ENCODE measurements at places on chromosomes 13 and 19. TPM values are rescaled to one million over a fixed set of nuclear protein-coding genes. Genes with fewer than 3 reads are reported as not detected.

- peaks cover 50% of the 10 kb centered on the region for H3K36me3 ChIP-seq
- H3K4me1 ChIP-seq, result peaks cover 7% of the 10 kb centered on the region
- peak overlapping the region; percentile 86 for H3K27ac ChIP-seq
- H3K27me3 ChIP-seq, result no peaks in the 10 kb centered on the region
- no peak overlapping the region for H3K4me3 ChIP-seq
- peak; percentile 98 for DNase-seq
These were observed 32.2 kb downstream of the MYO9B start for GRCh38 chr19:17107546-17108452.

DNA sequence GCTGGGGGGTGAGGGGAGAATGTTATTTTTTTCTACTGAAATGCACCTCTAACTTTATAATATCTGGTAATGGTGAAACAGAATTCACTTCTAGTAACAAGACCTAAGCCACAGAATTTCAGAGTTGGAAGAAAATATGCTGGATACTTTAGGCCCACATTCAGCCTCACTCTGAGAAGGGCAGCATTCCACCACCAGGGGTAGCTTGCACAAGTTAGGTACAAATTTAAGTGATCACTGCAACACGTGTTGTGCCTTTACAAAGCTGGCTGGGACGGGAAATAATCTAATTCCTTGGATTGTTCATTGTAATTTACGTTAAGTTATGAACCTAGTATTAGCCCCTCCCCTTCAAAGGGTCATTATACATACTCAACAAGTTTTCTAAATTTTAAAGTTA is 192.3 kb downstream of the RGCC start:
- DNase-seq, result peak; percentile 38
- peaks cover 12% of the 10 kb centered on the region for H3K4me1 ChIP-seq
- H3K27ac ChIP-seq, result peak overlapping the region; percentile 8
- no peaks in the 10 kb centered on the region for H3K36me3 ChIP-seq
- H3K4me3 ChIP-seq, result no peak overlapping the region

GRCh38 chr19:17757125-17757524 is 5.8 kb downstream of the FCHO1 start:
- no peaks in the 10 kb centered on the region for H3K36me3 ChIP-seq
- no peaks in the 10 kb centered on the region for H3K4me1 ChIP-seq
- H3K27ac ChIP-seq, result no peak overlapping the region
- DNase-seq, result peak; percentile 50
- H3K27me3 ChIP-seq, result peaks cover 10% of the 10 kb centered on the region

DNA sequence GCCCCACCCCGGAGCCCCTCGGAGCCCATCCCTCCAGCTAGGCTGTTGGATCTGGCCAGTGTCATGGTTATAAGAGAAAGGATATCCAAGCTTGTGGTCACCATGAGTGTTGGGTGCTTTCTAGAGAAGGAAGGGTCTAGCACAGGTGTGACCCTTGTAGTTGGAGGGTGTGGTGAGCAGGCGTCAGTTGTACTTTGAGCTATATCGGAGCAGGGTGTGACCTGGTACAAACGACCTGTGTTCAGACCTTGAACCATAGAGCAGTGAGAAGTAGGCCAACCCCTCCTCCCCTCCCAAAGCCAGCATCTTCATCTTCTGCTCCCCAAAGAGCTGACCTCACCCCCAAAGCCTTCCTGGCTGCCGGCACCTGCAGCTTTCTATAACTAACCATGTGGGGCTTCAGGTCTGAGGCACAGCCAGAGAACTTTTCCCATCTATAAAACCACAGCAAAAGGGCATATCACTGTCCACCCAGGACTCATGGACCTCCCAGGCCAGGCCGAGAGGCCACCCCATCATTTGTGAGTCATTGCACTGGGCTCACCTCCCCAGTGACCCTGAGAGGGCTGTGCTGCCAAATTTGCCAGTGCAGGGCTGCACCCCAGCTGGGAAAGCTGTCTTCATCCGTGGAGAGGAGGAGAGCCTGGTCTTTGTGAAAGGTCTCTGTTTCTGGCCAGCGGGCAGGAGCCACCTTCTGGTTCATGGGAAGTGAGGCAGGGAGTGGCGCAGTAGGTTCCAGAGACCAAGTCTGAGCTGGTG is 14.2 kb downstream of the RAB8A start:
- no peaks in the 10 kb centered on the region for H3K27me3 ChIP-seq
- peaks cover 82% of the 10 kb centered on the region for H3K36me3 ChIP-seq
- H3K4me1 ChIP-seq, result no peaks in the 10 kb centered on the region

GRCh38 chr13:22110368-22110767 is 439.5 kb downstream of the FGF9 start:
- no peak overlapping the region for H3K27ac ChIP-seq
- H3K27me3 ChIP-seq, result no peaks in the 10 kb centered on the region
- no peak for DNase-seq
- H3K4me3 ChIP-seq, result no peak overlapping the region
- H3K4me1 ChIP-seq, result peaks cover 17% of the 10 kb centered on the region
- H3K36me3 ChIP-seq, result no peaks in the 10 kb centered on the region

GRCh38 chr13:29538652-29539040 is 56.8 kb downstream of the SLC7A1 start:
- no peaks in the 10 kb centered on the region for H3K27me3 ChIP-seq
- H3K27ac ChIP-seq, result no peak overlapping the region
- H3K36me3 ChIP-seq, result peaks cover 13% of the 10 kb centered on the region
- H3K4me1 ChIP-seq, result peaks cover 4% of the 10 kb centered on the region
- no peak overlapping the region for H3K4me3 ChIP-seq
- DNase-seq, result no peak

GRCh38 chr13:42893214-42893671 is 98.8 kb downstream of the EPSTI1 start:
- H3K4me3 ChIP-seq, result no peak overlapping the region
- no peaks in the 10 kb centered on the region for H3K27me3 ChIP-seq
- peaks cover 7% of the 10 kb centered on the region for H3K4me1 ChIP-seq

IZUMO4 gene
- polyA plus RNA-seq, result 2.8 TPM

GRCh38 chr13:99357131-99357596 is 50.0 kb upstream of the GPR183 start:
- peaks cover 5% of the 10 kb centered on the region for H3K36me3 ChIP-seq
- peak; percentile 91 for DNase-seq
- peak overlapping the region; percentile 28 for H3K27ac ChIP-seq
- no peak overlapping the region for H3K4me3 ChIP-seq
- H3K27me3 ChIP-seq, result no peaks in the 10 kb centered on the region

DNA sequence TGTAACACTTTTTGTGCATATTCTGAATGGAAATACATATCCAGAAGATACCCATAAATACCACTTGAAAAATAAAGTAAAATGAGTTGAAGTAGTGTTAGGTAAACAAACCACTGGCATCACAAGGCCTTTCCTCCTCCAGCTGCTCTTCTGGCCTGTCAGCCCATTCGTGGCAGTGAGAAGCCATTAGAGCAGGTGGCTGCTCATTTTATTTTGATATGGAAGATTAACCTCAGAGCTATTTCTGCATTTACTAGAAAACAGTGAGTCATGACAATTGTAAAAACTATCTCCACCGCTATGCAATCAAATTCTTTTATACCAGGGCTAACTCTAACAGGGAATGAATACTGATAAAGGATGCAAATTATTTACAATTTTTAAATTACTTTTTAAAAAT is 2898.1 kb downstream of the PCDH9 start:
- H3K4me3 ChIP-seq, result no peak overlapping the region
- H3K27me3 ChIP-seq, result no peaks in the 10 kb centered on the region
- H3K4me1 ChIP-seq, result no peaks in the 10 kb centered on the region
- no peaks in the 10 kb centered on the region for H3K36me3 ChIP-seq

KL gene
- polyA plus RNA-seq, result not detected

GRCh38 chr19:14182476-14182875 is 23.5 kb downstream of the ADGRL1 start:
- H3K36me3 ChIP-seq, result no peaks in the 10 kb centered on the region
- H3K4me3 ChIP-seq, result no peak overlapping the region
- DNase-seq, result no peak
- H3K27ac ChIP-seq, result no peak overlapping the region
- H3K27me3 ChIP-seq, result no peaks in the 10 kb centered on the region
- H3K4me1 ChIP-seq, result no peaks in the 10 kb centered on the region

DNA sequence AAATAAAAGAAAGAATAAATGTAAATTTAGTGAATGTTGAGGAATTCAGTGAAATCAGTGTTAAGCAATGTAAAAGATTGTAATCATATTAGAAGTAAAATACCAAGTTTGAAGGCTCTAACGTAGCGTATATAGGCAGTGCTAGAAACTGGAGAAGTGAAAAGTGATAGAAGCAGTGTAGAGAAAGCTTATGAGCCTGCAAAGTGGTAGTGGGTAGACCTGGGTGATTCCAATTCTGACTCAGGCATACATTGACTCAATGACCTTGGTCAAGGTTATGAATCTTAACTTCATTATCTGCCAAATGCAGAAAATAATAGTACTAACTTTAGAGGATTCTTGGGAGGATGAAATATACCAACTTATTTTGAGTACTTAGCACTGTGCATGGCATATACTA is 4.1 kb downstream of the SLC10A2 start:
- no peak overlapping the region for H3K27ac ChIP-seq
- no peaks in the 10 kb centered on the region for H3K36me3 ChIP-seq
- no peak overlapping the region for H3K4me3 ChIP-seq
- DNase-seq, result no peak

AMER2 gene
- not detected for polyA plus RNA-seq

DNA sequence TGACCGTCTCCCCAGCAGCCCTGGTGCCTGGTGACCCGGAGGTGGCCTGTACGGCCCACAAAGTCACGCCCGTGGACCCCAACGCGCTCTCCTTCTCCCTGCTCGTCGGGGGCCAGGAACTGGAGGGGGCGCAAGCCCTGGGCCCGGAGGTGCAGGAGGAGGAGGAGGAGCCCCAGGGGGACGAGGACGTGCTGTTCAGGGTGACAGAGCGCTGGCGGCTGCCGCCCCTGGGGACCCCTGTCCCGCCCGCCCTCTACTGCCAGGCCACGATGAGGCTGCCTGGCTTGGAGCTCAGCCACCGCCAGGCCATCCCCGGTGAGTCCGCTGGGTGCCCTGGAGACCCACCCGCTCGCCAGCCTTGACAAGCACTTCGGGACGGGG is 2.2 kb downstream of the MADCAM1 start:
- H3K4me3 ChIP-seq, result no peak overlapping the region
- H3K4me1 ChIP-seq, result no peaks in the 10 kb centered on the region
- peaks cover 32% of the 10 kb centered on the region for H3K27me3 ChIP-seq
- H3K27ac ChIP-seq, result no peak overlapping the region
- no peaks in the 10 kb centered on the region for H3K36me3 ChIP-seq

ELF1 gene
- polyA plus RNA-seq, result 23.7 TPM

- no peak for DNase-seq
- no peak overlapping the region for H3K4me3 ChIP-seq
- H3K27me3 ChIP-seq, result no peaks in the 10 kb centered on the region
- no peak overlapping the region for H3K27ac ChIP-seq
These were observed 37.2 kb downstream of the METTL21C start for GRCh38 chr13:102657630-102658029.

DNA sequence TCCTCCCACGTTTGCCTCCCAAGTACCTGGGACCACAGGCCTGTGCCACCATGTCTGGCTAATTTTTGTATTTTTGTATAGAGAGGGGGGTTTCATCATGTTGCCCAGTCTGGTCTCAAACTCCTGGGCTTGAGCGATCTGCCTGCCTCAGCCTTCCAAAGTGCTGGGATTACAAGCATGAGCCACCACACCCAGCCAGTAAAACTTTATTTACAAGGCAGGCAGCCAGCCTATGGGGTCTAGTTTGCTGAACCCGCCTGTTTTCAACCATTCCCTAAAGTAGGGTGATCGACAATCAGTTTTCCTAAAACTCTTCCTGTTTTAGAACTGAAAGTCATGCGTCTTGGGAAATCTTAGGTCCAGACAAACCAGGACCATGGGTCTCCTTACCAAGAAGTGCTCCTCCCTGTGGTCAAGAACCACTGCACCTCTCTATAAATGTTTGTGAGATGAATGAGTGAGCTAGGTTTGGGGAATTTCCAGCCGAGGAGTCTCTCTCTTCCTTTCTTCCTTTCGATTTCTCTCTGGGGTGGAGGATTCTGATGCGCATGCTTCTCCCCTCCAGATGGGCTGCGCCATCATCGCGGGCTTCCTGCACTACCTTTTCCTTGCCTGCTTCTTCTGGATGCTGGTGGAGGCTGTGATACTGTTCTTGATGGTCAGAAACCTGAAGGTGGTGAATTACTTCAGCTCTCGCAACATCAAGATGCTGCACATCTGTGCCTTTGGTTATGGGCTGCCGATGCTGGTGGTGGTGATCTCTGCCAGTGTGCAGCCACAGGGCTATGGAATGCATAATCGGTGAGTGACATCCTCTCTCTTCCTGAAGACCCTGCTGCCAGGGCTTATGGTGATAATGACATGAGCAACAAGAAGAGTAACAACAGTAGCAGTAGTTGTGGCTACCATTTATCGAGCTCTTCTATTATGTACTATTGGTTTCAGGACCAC is 38.7 kb downstream of the ADGRE1 start:
- no peak overlapping the region for H3K4me3 ChIP-seq
- no peaks in the 10 kb centered on the region for H3K4me1 ChIP-seq
- H3K27me3 ChIP-seq, result no peaks in the 10 kb centered on the region
- no peak overlapping the region for H3K27ac ChIP-seq

PRRG2 gene
- polyA plus RNA-seq, result 0.14 TPM

GRCh38 chr19:11227195-11227886 is 12.1 kb upstream of the ANGPTL8 start:
- H3K27me3 ChIP-seq, result no peaks in the 10 kb centered on the region
- H3K4me1 ChIP-seq, result no peaks in the 10 kb centered on the region
- no peak overlapping the region for H3K27ac ChIP-seq
- no peak for DNase-seq
- peaks cover 30% of the 10 kb centered on the region for H3K36me3 ChIP-seq
- no peak overlapping the region for H3K4me3 ChIP-seq

GRCh38 chr13:32429433-32429909 is 1.5 kb upstream of the N4BP2L1 start:
- H3K4me1 ChIP-seq, result peaks cover 7% of the 10 kb centered on the region
- H3K36me3 ChIP-seq, result peaks cover 3% of the 10 kb centered on the region
- no peak overlapping the region for H3K4me3 ChIP-seq
- H3K27me3 ChIP-seq, result no peaks in the 10 kb centered on the region
- H3K27ac ChIP-seq, result no peak overlapping the region

DNA sequence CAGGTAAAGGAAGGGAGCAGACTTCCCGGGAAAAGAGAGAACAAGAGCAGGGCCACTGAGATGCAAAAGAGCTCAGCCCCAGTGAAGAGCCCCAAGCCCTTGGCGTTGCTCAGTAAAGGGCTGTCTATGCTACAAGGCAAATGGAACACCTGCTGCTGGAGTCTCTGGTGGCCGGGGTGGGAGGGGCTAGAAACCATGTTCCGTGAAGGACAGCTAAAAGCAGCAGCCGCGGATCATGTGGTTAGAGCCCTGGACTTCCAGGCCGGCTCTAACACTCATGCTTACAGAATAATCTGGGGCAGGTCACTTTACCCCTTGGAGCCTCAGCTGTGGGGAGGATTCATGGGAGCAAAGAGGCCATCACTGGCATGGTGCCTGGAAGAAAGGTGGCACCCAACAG is 17.8 kb downstream of the POU2F2 start:
- no peak for DNase-seq
- no peak overlapping the region for H3K4me3 ChIP-seq
- no peaks in the 10 kb centered on the region for H3K36me3 ChIP-seq
- peaks cover 21% of the 10 kb centered on the region for H3K4me1 ChIP-seq
- no peaks in the 10 kb centered on the region for H3K27me3 ChIP-seq

GRCh38 chr13:110471833-110472162 is 89.7 kb downstream of the RAB20 start:
- H3K36me3 ChIP-seq, result peaks cover 87% of the 10 kb centered on the region
- peak; percentile 37 for DNase-seq
- no peak overlapping the region for H3K27ac ChIP-seq
- H3K4me3 ChIP-seq, result no peak overlapping the region

- no peaks in the 10 kb centered on the region for H3K36me3 ChIP-seq
- no peak overlapping the region for H3K4me3 ChIP-seq
- no peak overlapping the region for H3K27ac ChIP-seq
- DNase-seq, result no peak
- H3K27me3 ChIP-seq, result no peaks in the 10 kb centered on the region
These were observed 24.1 kb upstream of the PSG7 start for GRCh38 chr19:42961119-42961518.

Measured in IMR-90 (cell line).